ENCODE measurements at places on chromosomes 16 and 17.

DNA sequence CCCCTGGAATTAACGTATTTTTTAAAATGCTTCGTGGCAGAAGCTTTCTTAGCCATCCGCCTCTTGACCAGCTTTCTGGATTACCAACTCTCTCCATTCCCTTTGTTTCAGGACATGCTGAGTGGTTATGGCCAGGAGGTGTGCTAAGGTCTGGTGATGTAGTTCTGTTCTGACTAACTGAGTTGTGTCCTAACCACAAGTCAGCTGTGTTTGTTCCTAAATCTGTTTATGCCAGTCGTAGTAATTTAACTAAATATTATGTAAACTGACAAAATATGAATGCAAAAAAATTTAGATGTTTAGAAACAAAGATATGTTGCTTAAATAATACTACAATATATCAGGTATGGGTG is 61.6 kb downstream of the MRTFB start:
- no peak for DNase-seq

GRCh38 chr16:27726621-27727261 is 176.8 kb downstream of the KATNIP start:
- DNase-seq: no peak

GRCh38 chr16:67432506-67432890 is 1.6 kb downstream of the HSD11B2 start:
- DNase-seq: no peak

GRCh38 chr17:48051706-48052486 is 3.7 kb downstream of the NFE2L1 start:
- DNase-seq: no peak

DNA sequence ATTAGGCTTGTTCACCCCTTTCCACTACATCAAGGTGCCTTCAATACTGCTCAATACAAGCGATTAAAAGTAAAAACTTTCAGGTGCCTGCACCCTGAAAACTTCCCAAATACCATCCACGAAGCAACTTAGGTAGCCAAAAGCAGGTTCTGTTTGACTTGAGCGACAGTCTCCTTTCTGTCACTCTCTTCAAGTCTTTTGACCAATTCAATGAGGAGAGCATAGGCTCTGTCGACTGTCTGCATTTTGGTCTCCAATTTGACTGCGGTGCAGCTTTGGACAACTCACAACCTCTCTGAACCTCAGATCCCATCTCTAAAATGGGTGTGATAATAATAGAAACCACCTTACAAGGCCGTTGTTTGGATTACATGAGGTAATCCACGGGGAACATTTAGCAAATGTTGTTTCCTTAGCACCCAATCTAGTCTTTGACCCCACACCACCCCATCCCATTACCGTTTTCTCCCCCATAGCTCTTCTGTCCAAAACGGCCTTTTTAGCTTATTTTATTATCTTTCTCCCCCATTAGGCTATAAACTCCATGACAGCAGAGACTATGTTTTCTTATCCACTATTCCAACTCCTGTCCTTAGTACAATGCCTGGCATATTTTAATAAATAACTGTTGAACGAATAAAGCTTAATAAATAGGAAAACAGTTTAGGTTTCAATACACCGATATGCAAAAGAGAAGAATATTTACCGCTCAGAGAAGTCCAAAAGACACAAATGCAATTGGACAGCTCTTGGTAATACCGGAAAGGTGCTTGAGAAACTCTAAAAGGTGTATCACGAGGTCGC is 999 bp downstream of the MARF1 start:
- DNase-seq: no peak
